ENCODE measurements at places on chromosomes 11 and 22.

DNA sequence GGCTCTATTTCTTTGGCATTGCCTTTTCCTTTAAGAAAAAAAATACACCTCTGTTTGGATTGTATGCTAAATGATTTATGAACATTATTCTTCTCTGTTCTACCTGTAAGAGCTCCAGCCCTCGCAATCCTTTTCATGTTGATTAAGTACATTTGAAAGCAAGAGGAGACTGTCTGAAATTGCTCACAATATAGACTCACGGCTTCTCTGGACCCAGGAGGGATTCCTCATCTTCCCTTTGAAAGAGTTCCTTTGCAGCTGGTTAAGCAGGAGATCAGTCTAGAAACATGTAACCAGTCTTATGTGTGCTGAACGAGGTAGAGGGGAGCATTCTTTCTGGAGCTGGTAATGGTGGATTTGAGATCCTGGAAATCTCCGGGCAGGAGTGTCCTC lies 47.4 kb downstream of the PKNOX2 start:
- ATAC-seq = no peak

GRCh38 chr22:35135165-35135564 lies 69.2 kb downstream of the ISX start:
- ATAC-seq = no peak

- no peak for ATAC-seq
Measured at GRCh38 chr11:99079576-99079975, 58.8 kb downstream of the CNTN5 start.

GRCh38 chr11:125942771-125943428 lies 2.9 kb upstream of the VSIG10L2 start:
- ATAC-seq = no peak

DNA sequence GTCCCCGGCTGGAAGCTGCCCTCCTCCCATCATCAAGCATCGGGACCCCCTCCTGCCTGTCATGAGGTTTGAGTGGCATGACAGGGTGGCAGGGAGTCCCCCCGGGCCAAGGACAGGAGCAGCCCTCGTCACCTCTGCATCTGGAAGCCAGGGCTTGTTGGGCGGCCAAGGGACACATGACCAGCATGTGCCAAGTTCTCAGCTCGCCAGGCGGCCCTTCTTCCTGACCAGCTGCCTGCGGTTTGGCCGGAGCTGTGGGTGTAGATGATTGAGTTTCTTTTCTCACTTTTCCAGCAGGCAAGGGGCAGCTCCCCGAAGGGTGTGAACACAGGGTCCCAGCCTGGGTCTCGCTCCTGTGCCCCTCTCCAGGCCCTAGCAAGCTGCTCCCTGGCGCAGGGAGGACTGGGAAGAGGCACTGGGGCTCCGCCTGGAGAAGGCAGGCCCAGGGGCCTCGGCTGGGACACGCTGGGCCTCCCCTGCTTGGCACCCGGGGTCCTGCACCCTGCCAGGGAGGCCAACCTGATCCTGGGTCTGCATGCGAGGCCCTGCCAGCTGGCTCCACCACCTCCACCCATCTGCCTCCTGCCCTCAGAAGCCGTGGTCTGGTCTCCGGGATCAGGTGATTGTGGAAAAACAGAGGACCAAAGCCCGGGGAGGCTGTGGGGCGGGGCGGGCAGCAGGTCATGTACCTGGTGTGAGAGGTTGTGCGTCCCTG lies 13.4 kb downstream of the ARHGAP8 start:
- ATAC-seq = no peak

- ATAC-seq = no peak
Measured at GRCh38 chr22:19361501-19362103, 69.9 kb downstream of the HIRA start.

DNA sequence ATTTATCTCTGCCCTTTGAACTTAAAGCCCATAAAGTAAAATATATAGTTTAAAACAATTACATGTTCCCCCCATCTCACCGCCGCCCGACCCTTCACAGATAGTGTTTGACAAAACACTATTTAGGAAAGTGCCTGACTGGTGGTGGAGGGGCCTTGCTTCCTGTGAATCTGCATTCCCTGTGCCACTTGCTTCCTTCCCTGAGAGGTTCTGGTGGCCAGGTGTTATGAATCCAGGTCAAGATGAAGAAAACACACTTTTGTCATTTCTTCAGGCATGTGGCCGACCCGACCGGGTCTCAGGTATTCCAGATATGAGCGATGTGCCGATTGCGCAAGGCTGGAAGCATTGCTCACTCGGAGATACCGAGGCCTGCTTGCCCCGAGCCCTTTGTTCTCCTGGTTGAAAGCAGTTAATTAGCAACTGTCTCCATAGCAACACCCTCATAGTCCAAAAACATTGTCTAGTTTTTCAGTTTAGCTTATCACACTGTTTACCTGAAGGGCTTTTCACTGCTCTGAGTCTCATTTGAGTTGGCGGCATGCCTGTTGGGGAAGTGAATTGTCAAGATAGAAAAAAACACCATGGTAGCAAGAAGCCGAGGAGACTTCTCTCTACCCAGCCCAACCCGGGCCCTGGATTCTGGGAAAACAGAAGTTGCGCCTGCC lies 128.3 kb downstream of the TEAD1 start:
- ATAC-seq = peak; percentile 21

GRCh38 chr11:94938095-94939055 lies 35.0 kb downstream of the CWC15 start:
- no peak for ATAC-seq

GRCh38 chr22:26558248-26558895 lies 31.6 kb downstream of the TPST2 start:
- no peak for ATAC-seq

DNA sequence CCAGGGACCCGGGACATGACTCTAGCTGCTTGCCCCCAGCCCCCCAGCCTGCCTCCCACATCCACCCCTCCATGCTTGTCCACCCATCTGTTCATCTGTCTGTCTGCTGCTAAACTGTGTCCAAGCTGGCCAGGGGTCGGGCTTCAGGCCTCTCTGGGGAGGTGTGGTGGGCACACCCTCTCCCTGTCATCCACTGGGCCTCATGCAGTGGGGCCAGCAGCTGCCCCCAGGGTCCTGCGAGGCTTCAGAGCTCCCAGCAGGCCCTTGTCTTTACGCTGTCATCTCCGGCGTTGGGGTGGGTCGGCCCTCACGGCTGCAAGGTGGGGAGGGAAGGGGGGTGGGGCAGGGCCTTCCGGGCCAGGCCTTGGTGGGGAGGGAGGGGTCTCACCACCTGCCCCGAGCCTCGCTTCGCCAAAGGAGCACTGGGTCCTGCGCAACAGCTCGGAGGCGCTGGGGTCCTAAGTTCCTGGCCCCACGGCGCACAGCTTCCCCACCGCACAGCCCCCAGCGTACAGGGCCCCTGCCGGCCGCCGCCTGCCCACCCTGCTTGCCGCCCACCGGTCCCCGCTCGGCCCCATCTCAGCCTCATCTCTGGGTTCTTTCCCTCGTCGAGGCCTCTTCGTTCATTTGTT lies 26.7 kb downstream of the MOB2 start:
- no peak for ATAC-seq

DNA sequence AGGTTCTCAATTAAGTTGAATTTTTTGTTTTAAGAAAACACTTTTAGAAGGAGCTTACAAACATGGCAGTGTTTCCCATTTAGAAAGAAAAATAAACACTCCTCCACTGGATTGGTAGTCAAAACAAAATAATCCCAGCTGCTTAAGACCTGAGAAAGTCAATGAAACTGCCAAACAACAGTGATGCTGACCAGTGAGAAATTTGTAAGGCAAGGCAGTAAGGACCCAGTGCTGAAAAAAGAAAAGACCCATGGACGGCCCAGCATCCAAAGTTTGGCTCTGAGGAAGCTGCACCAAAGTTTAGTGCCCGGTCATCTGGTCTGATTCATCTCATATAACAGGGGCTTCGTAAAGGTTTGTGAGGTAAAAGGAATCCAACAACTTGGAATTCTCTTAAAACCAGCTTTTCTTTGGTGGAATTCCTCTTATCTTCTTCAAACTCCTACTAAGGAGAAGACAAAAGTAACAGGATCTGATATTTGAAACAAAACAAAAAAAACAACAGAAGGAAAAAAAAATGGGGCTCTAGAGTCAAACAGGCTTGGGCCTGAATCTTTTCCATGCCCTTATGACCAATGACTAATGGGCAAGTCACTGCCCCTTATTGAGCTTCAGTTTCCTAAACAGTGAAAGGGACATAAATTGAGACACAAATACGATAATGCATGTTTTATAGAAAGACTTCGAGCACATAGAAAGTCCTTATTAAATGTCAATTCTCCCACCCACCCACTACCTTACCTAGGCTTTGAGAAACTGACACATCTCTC lies 383.0 kb upstream of the NARS2 start:
- ATAC-seq = no peak

DNA sequence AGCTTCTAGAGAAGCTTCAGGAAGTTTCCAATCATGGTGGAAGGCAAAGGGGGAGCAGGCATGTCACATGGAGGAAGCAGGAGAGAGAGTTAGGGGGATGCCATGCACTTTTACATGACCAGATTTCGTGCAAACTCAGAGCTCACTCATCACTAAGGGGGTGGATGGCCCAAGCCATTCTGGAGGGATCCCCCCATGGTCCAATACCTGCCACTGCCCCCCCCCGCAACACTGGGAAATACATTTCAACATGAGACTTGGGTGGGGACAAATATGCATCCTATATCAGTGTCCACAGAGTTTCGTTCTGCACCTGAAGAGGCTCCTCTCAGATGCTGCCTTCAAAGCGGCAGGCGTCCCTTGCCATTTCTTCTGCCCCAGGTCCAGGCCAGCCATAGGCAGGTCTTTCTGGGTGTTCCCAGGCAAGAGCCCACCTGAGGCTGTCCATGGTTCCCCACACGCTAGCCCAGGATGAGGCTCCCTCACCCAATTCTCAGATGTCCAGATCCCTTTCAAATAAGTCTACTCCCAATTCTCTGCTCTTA lies 1344.3 kb downstream of the TBC1D22A start:
- ATAC-seq = no peak

- ATAC-seq = no peak
Measured at GRCh38 chr22:26362471-26362870, 66.6 kb upstream of the ASPHD2 start.

GRCh38 chr11:18540207-18541009 lies 13.7 kb upstream of the TSG101 start:
- ATAC-seq = peak; percentile 67

GRCh38 chr22:44926491-44927415 lies 83.1 kb downstream of the PHF21B start:
- no peak for ATAC-seq

- no peak for ATAC-seq
Measured at GRCh38 chr11:4619514-4619913, 11.5 kb upstream of the TRIM68 start.

GRCh38 chr11:36376888-36377758 lies 81.0 kb downstream of the PRR5L start:
- ATAC-seq = peak; percentile 86

DNA sequence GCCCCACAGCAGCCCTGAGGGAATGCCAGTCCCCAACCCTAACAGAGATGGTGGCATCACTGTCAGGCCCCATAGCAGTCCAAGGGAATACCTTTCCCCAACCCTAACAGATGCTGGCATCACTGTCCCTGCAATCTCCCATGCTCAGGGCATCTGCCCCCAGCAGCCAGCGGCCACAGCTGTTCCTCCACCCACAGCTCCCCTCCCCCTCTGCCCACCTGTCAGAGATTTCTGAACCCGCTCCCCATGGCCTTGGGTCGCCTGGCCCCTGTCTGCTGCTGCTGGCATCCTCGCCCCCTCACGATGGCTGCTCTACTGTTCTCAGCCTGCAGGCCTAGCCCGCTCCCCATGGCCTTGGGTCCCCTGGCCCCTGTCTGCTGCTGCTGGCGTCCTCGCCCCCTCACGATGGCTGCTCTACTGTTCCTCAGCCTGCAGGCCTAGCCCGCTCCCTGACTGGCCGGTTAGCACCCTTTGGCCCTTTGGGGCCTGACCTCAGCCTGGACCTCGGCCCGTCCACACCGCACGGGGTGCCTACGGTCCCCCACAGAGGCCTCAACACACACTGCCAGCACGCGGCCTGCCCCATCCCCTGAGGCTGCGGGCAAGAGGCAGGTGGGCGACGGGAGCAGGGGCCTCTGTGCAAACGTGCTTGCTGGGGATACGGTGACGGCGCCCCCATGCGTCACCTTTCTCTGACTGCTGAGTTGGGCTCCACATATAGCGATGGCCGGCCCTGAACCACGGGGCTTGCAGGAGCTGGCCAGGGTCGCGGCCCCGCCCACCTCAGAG lies 20.7 kb downstream of the CHID1 start:
- no peak for ATAC-seq

DNA sequence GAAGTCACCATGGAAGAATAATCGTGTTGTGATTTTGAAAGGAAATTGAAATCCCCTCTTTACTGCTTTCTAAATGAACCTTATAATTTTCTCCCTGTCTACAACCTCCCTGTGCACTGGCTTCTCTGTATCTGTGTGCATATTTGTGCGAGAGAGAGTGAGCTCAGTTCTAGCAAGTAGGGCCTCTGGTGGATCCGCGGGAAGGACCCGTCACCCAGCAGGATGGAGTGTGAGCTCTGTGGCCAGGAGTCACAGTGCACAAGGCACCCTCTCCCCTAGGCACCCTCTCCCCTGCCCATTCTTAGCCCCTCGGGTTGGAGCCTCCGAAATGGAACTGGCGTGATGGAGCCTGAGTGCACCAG lies 109.0 kb downstream of the TRIM29 start:
- no peak for ATAC-seq

DNA sequence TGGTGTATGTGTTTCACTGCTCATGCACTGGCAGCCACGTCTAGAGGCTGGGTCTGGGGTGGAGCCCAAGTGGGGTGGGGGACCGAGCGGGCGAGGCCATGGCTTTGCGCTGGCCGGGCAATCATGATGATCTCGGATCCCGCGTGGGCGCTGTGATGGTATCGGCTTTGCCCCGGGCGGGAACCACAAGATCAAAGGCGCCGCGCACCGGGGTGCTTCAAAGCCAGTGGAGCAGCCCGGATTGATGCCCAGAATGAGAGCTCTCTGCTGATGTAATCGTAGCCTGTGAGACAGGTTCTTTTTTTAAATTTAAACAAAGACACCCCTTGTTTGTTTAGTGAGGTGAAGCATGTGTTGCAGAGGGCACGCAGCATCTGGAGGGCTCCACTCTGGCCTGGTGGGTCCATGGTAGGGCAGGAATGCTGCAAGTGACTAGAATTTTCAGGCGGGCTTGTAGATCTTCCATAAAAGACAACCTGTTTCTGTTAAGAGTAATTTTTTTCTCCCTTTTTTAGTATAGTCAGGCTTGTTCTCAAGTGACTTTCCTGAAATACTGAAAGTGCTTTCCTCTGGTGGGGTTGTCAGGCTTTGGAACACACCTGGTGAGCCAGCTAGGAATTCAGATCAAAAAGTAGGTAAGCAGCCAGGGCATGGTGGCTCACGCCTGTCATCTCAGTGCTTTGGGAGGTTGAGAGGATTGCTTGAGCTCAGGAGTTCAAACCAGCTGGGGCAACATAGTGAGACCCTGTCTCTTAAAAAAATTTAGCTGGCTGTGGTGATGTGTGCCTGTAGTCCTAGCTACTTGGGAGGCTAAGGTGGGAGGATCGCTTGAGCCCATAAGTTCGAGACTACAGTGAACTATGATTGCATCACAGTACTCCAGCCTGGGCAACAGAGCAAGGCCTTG lies 40.7 kb downstream of the ZNRF3 start:
- no peak for ATAC-seq

GRCh38 chr11:44566952-44567875 lies 1.8 kb downstream of the CD82 start:
- ATAC-seq = peak; percentile 18

GRCh38 chr11:63427971-63428508 lies 58.5 kb downstream of the SLC22A9 start:
- no peak for ATAC-seq

Data from activated T-helper 17 cell treated with anti-CD3 and anti-CD28 coated beads, Interleukin-2, amount 50 U/mL, for 72 hours (primary cell).